Brain (organoid and tissue), 16 donors: ENCODE measurements at places on chromosomes 2 and 18.

DNA sequence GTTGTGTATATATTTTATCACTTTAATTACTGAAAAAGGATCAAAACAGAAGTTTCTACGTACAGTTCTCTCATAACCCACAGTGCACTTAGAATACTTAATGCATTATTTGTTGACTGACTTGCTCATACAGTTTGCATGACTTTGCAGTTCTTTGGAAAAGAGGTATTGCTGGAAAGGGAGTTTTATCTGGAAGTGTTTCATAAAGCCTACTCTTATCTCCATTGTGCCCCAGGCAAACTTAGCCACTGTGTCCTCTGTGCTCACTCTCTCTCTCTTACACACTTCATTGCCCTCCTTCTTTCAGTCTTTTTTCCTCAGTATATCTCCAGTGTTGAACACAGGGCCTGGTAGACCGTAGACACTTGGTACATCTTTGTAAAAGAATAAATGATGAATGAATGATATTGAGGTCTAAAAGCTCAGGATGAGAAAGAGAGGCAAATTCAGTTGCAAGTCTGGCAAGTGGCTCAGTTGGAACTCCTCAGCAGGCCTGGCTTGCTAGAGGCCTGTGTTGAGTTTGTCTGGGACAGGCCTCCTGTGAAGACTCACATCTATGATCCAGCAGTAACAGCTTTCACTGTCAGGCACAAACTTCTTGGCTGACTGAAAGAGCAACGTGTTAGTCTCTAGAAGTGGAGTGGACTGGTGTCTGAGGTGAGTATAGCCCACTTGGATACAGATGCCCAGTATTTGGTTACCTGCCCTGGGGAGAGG, 56.1 kb downstream of the SETBP1 start:
- DNase-seq: no peak

DNA sequence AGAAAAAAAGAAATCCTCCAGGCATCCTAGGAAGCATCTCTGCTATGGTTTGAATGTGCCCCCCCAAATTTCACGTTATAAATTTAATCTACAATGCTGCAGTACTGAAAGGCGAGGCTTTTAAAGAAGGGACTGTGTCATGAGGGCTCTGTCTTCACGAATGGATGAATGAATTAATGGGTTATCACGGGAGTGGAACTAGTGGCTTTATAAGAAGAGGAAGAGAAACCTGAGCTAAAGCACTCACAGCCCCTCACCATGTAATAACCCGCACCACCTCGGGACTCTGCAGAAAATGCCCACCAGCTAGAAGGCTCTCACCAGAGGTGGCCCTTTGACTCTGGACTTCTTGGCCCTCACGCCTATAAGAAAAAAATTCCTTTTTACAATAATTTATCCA, 27.6 kb downstream of the RNU4ATAC start:
- DNase-seq: no peak

DNA sequence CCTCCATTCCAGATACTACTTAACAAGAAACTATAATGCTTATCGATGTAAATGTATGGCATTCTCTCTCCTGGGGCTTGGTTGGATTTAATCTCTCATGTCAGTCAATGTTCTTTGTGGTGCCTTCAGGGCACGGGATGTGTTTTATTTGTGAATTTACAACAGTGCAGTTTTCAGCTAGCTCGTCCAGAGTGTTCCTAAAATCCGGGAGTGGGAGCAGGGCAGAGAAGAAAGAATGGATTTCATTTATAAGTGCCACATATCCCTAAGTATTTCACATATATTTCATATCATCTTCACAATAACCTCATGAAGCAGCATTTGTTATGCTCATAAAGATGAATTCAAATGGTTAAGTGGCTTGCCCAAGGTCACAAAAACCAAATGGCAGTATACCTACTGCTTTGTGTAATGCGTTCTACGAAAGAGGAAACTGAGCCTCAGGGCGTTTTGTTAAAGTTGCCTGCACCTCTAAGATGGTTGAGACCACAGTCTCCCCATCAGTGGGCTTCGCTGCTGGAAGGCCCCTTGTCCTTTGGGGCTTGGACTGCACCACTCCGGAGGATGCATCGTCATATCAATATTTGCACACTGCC, 134.7 kb upstream of the MGAT5 start:
- DNase-seq: no peak

DNA sequence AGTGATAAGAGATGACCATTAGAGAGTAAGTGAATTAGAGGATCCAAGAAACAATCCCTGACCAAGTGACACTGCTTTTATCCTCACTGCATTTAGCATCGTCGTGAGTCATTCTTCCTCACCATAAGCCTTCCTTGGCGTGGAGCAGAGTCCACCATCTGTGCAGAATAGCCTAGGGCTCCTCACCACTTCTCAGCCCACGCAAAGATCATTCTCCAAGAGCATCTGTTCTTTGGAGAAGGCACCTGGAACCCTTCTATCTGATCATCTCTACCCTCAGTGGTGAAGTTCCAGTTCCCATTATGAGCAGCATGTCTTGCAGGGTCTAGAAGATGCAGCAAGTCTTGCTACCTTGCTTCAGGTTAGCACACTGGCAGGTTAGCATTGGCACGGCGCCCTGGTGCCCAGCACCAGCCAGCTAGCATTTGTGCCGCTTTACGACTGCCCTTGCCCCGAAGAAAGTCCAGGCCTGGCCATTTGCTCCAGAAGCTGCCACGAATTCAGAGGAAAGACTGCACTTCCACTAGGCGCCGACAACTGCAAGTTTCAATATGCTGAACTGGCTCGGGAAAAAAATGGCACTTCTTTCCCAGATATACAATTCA, 225.8 kb downstream of the TTC32 start:
- DNase-seq: peak; percentile 38

DNA sequence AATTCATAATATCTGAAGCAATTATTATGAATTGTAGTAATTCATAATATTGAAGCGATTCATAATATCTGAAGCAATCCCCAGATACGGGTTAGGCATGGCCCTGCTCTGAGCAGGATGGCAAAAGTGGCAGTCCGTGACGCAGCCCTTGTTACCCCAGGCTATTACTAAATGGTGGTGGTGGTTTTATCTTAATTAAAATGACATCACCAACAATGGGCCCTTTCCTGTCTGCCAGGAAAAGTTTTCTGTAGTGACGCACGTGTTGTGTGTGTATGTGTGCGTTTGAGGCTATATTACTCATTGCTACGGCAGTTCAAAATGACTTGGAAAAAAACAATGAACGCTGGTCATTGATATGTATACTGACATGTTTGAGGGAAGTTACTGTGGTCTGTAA, 10.6 kb upstream of the MOCOS start:
- no peak for DNase-seq

GRCh38 chr2:143482316-143482715, 353.1 kb downstream of the ARHGAP15 start:
- no peak for DNase-seq

DNA sequence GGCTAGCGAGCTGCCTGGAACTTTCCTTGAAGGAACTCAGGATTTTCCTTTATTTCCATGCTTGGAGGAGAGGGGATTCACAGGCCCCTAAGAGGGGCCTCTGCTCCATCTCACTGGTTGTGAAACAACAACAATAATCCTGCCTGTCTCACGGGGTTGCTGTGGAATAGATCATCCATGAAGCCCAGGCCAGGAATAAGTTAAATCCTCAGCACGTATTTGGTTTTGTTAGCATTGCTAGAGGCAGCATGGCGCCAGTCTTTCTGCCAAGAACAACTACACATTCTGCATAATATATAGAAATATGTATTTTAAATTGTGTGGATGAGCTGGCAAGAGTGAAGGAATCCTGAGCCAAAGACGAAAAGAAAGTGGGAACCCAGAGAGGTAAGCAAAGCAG, 80.8 kb upstream of the L3MBTL4 start:
- DNase-seq: peak; percentile 95

DNA sequence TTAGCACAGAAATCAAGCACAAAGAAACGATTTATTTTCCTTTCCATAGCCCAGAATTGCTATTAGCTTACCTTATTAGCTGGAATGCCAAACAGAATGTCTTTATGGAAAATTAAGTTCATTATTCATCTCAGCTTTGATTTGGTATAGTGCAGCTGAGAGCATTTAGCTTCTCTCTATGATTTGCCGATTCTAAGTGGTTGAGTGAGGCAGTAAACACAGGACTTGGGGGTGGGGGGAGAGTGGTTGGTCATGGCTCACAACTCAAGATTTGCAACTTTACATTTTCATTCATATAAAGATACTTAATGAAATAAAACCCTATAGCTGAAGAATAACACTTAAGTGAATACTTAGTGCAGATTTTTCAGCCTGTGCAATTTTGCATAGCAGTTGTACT, 395.2 kb downstream of the TGIF1 start:
- DNase-seq: peak; percentile 15

- no peak for DNase-seq
Measured at GRCh38 chr2:15506229-15506819, 54.8 kb downstream of the NBAS start.

DNA sequence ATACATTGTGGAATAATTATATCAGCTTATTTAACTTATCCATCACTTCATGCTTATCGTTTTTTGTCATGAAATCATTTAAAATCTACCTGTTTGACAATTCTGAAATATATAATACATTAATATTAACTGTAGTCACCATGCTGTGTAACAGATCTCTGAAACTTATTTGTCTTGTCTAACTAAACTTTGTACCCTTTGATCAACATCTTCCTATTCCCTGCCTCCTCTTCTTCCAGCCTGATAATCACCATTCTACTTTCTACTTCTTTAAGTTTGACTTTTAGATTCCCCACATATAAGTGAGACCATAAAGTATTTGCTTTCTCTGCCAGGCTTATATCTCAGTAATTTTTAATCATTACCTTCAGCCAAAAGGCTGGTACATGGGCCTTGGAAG, 134.2 kb upstream of the LINC00305 start:
- no peak for DNase-seq

- peak; percentile 56 for DNase-seq
Measured at GRCh38 chr2:68318914-68319397, 793 bp downstream of the CNRIP1 start.

GRCh38 chr18:62771494-62772270, 56.3 kb downstream of the PHLPP1 start:
- DNase-seq: no peak

- DNase-seq: peak; percentile 65
Measured at GRCh38 chr18:9025091-9025838, 77.2 kb upstream of the NDUFV2 start.

- peak; percentile 61 for DNase-seq
Measured at GRCh38 chr18:5851998-5852397, 43.3 kb downstream of the TMEM200C start.

- no peak for DNase-seq
Measured at GRCh38 chr2:149075853-149076252, 37.4 kb downstream of the LYPD6B start.

DNA sequence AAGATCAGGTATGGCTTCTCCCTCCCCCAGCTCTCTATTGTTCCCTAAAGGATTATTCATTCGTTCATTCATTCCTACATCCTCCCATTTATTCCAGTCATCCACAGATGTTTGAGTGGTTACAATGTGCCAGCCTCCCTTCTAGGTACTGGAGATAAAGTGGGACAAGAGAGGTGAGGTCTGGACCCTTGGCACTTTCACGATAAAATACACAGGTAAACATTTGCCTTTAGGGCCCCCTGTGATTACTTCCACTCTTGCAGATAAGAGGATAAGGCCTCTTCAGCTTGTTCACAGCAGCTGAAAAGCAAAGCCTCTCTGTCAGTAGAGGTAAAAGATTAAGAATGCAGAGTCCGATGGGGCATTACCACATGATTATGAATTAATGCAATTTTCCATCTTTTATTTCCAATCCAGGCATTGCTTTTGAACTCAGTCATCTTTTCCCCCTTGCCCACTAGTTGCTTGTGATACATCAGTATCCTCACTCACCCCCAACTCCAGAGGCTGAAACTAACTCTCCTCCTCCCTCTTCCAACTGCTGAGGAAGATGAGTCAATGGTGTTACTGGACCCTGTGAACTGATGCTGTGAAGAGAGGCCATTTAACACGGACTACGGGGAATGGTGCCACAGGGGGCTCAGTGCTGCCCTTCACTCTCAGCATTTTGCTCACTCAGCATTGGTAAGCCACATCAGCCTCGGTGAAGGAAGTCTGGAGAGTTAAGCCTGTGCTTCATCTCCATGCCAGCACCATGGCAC, 1.1 kb upstream of the DPP4 start:
- DNase-seq: no peak

DNA sequence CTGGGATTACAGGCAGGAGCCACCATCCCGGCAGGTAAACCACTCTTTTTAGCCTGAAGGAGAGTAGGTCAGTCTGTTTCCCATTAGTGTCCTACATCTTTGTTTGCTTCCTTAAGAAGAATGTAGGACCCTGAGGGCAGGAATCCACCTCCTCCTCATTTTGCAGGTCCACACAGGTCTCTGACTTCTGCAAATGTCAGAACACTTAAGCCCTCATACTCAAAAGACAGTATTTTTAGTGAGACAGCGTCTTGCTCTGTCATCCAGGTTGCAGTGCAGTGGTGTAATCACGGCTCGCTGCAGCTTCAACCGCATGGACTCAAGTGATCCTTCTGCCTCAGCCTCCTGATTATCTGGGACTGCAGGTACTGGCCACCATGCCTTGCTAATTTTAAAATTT, 9.3 kb downstream of the PSTPIP2 start:
- no peak for DNase-seq

GRCh38 chr18:30150586-30151250, 891.8 kb downstream of the DSC3 start:
- DNase-seq: no peak

DNA sequence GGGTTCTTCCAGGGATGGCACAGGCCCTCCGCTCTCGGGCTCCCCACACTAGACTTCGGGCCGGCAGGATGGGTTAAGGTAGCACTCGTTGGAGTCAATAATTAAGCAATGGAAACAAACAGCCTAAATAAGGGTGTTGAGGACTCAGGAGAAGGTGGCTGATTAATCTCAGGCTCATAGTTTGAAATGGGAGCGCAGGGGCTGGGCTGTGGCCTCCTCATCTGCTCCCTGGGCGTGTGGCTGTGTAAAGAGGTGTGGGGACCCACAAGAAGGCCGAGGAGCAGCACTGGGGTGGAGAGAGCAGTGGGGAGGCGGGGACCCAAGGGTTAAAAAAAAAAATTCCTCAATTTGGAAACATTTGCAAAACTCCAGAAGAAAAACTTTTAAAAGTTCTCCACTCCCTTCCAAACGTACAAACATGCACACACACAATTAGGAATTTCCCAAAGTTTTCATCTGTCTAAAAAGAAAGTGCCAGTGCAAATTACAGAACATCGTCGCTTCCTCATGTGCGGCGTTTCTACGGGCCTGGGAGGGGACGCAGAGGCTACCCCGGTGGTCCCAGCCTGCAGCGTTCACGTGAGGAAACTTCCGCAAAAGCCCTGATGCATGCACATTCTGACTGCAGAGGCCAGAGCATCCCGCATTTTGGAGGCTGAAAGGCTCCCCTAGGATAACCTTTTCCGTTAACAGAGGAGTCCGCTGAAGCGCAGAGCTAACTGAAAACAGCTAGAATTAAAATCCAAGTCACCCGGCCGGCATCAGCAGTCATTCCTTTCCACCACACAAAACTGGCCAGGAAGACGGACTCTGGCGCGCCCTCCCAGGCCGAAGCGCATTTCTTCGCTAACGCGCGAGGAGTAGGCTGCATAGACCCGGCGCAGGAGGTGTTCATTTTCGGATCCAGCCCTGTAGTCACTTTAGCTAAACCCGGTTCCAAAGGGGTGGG, 1.0 kb upstream of the TUBB6 start:
- no peak for DNase-seq

GRCh38 chr2:239710953-239711861, 310.4 kb upstream of the HDAC4 start:
- no peak for DNase-seq
